ENCODE measurements at places on chromosomes 4 and X. TPM values are rescaled to one million over a fixed set of nuclear protein-coding genes. Genes with fewer than 3 reads are reported as not detected.

TMEM131L gene
- 6.1 TPM for total RNA-seq

LPAR4 gene
- not detected for total RNA-seq

CCKAR gene
- not detected for total RNA-seq

ARX gene
- total RNA-seq = 0.48 TPM

PNMA6F gene
- not detected for total RNA-seq

STBD1 gene
- total RNA-seq = 12.7 TPM

CPE gene
- total RNA-seq = 2.3 TPM

ADGRA3 gene
- total RNA-seq = 17.4 TPM

COL4A5 gene
- 11.8 TPM for total RNA-seq

HHIP gene
- total RNA-seq = 0.60 TPM

GAGE13 gene
- not detected for total RNA-seq

SLC34A2 gene
- 0.06 TPM for total RNA-seq

IL13RA2 gene
- total RNA-seq = not detected

DDIT4L gene
- 0.21 TPM for total RNA-seq

FGF16 gene
- total RNA-seq = not detected

NXF3 gene
- not detected for total RNA-seq

UGT2B11 gene
- total RNA-seq = not detected

STPG2 gene
- not detected for total RNA-seq

SH3TC1 gene
- 24.3 TPM for total RNA-seq

CLDN34 gene
- not detected for total RNA-seq

RNF113A gene
- total RNA-seq = 30.4 TPM

NXF2 gene
- total RNA-seq = not detected

PARM1 gene
- 0.63 TPM for total RNA-seq

SPATA4 gene
- total RNA-seq = 0.12 TPM

TCEAL6 gene
- total RNA-seq = not detected

PAGE5 gene
- not detected for total RNA-seq

NLRP2B gene
- not detected for total RNA-seq

RHOXF2B gene
- not detected for total RNA-seq

PCSK1N gene
- total RNA-seq = 48.4 TPM

DCAF4L1 gene
- 0.19 TPM for total RNA-seq

RRAGB gene
- 14.8 TPM for total RNA-seq

Data from A549 treated with Mapracorat at 1 μM for 4 hours (cell line).